ENCODE measurements at places on chromosomes 3 and 15. TPM values are rescaled to one million over a fixed set of nuclear protein-coding genes. Genes with fewer than 3 reads are reported as not detected.

The ATOSA gene
- total RNA-seq, result 11.4 TPM

The DPPA2 gene
- not detected for total RNA-seq

The POPDC2 gene
- total RNA-seq, result not detected

The SV2B gene
- not detected for total RNA-seq

GRCh38 chr3:77618686-77619085 lies 578.8 kb downstream of the ROBO2 start:
- DNase-seq, result no peak

- no peak for DNase-seq
Measured at GRCh38 chr3:57234613-57235575, 7.4 kb downstream of the APPL1 start.

DNA sequence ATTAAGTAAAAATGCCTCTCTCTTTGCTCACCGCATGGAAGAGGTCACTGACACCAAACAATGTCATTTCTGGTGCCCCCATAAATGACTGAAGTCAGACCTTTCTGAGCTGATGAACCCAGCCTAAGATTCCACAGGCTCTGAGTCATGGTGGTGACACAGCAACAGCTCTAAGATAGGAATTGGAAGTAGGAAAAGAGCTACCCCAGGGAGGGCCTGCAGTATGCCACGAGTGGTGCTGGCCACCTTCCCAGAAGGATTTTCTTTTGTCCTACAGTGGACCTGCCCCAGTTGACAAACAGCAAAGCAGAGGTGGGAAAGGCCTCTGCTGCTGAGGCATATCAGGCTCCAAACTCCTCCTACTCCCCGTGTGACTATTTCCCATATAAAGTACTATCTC lies 208.1 kb downstream of the MINAR1 start:
- DNase-seq, result peak; percentile 94

GRCh38 chr3:190337301-190337700 lies 15.1 kb upstream of the CLDN1 start:
- DNase-seq, result no peak

GRCh38 chr3:38204599-38205471 lies 39.5 kb downstream of the OXSR1 start:
- DNase-seq, result no peak

GRCh38 chr3:31748281-31748932 lies 215.7 kb downstream of the STT3B start:
- DNase-seq, result no peak

- no peak for DNase-seq
Measured at GRCh38 chr3:162738784-162739183, 1242.2 kb downstream of the OTOL1 start.

- DNase-seq, result no peak
Measured at GRCh38 chr3:194756460-194756779, 70.7 kb downstream of the FAM43A start.

DNA sequence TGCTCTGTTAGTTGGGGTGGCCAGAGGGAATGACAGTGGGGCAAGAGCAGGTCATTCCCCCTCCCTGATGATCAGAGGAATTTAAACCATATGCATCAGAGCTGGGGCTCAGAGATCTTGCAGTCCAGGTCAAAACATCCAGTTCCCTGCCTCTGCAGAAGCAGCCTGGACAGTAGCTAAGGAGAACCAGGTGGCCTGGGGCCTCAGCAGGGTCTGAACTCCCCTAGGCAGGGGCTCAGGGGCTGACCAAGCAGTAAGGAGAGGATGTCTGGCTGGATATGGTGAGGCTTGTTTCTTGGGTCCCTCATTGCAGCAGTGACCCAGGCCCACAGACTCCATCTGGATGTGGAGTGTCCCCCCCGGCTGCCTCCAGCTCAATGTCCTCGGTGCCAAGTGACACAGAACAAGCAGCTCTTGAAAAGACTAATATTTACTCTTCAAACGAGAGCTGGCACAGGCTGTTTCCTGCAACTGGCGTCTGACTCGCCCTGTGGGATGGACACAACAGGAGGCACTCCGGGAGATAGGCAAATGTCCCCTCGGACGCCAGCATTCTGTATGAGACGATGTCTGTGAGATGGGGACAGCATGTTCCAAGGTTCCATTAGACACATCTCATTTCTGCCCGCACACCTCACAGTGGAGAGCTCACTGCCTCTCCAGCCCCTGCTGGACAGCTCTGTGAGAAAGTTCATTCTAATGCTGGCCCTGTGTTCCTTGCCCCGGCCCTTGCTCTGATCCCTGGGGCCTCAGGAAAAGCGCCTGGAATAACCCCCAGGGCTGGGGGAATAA lies 37.1 kb downstream of the SEC22C start:
- peak; percentile 24 for DNase-seq

GRCh38 chr3:177452831-177453450 lies 255.7 kb upstream of the TBL1XR1 start:
- no peak for DNase-seq

DNA sequence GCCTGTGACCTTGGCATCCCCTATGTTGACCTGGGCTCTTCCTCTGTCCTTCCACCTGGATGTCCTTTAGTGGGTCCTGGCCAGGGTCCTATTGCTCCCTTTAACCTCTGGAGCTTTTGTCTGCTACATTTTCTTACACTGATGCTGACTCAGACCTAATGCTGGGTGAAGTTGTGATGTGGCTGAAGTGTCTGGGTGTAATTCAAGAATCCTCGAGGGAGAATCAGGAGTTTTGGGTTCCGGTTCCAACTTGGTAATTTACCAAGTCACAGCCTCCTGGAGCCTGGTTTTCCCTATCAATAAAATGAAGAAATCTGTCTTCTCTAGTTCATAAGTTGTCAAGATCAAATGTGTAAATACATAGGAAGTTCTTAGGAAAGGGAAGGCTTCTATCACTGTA lies 25.6 kb downstream of the CEP19 start:
- DNase-seq, result no peak

GRCh38 chr3:129558772-129559564 lies 16.0 kb downstream of the H1-8 start:
- peak; percentile 97 for DNase-seq

DNA sequence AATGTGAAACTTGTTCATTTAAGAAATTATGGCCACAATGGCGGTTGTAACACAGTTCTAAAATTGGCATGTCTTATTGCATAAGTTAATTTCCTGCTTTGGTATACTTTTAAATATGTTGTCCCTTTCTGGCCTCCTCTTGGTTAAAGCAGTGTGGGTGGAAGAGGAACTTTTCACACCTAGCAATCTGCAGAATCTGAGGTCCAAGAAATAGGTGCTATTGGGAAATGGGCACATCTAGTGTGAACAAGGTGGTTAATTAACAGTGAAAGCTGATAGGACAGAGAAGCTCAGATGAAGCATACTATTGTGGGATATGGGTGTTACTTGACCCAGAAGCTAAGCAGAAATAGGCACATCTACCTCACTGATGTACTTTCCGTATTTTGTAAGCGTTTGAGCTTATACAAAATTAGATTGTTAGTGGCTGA lies 10.6 kb downstream of the CMC1 start:
- DNase-seq, result no peak

- DNase-seq, result no peak
Measured at GRCh38 chr3:151316267-151316991, at the start of gene GPR87. TSS of gene GPR87 (minus strand) at chr3:151316820. CDS start at chr3:151300100, 16,720 bp downstream.

DNA sequence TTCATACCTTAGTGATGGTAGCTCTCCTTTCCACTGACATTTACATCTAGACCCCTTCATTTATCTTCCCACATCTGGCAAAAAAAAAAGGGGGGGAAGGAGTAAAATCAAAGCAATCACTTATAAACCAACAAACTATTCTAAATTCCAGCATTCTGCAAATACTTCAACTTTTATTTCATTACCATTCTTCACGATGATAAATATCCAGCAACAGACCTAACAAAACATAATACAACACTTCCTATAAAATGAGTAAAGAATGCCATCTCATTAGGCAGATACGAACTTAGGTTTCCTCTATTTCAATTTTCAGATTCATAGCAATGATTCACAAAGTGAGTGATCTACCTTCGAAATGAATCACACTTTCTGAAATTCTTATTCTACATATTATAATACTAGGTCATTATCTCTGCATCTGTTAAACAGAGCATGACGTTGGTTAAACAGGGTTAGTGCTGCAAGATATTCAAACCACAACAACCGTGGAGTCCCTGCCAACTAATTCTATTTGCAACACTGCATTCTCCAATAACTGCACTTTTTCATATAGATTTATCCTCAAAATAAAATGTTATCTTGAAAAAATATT lies at the start of gene LRRFIP2:
TSS of gene LRRFIP2 (minus strand) at position 51 of the 595 bp plus-strand sequence. CDS start 25,599 bp downstream, outside the sequence.
- DNase-seq, result peak; percentile 62

- no peak for DNase-seq
Measured at GRCh38 chr3:124648551-124648950, 81.7 kb upstream of the UMPS start.

DNA sequence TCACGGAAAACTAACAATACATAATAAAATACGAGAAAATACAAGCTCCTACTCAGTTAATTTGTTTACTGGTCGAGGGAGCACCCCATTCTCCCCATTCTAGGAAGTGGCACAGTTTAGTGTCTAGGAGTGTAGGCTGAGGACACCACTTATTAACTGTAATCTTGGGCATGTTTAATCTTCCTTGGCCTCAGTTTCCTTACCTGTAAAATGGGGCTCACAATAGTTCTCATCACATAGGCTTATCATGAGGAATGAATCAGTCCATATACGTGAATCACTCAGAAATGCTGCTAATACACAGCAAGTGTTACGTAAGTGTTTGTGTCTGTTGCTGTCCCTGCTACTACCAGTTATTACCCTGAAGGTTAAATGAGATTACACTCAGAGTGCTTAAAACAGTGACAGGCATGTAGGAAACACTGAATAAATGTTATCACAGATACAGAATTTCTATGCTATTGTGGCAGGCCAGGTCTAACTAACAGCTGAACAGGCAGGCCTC lies 210.2 kb downstream of the OSBPL10 start:
- DNase-seq, result no peak

GRCh38 chr15:30941520-30941919 lies 37.8 kb downstream of the FAN1 start:
- DNase-seq, result no peak

DNA sequence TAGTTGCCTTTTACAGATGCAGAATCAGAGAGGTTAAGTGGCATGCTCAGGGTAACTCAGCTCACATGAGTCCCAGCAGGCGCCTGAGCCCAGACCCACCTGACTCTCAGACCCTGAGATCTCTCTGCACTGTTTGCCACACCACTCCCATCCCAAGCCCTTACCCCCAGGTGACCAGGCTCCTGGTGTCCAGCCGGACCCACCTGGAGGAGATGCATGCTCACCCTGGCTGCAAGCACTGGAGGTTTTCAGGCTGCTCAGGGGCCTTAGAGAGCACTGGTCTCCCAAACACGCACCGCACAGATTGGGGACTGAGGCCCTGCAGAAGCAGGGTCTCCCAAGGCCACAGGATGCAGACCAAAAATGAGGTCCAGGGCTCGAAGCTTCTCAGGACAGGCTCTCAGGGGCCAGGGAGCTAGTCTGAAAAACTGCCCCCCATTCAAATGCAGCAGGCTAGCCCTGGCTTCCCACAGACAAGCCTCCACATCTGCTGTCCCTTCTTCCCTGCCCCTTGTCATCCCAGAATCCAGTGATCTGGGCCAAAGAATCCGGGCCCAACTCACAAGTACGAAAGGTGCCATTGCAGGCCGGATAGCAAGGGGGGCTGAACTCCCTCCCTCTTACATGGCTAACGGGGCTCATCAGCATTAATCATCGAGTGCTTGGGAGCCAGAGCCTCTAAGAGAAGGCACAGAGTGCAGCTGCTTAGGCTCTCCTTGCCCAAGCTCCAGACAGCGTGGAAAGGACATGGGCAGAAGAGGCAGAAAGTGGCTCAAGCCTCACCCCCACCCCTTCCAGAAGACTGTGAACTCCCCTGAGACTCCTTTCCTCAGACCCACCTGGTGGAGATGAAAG lies 90.2 kb upstream of the PRR20G start:
- no peak for DNase-seq

DNA sequence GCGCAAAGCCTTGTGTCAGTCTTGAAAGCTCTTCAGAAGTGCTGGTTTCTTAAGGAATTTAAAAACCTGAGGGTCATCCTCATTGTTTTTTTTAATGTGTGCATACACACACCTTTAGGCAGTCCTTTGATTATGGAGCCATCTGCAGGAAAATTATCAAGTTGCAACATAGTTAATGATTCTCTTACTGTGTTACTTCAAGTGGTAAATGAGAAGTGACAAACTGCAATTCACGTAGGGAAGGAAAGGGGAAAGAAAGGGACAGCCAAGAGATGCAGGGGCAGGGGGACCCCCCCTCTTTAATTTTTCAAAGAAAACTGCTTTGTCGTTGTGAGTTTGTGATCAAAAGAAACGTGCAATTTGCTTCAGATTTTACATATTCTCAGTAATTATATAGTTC lies 162.4 kb upstream of the CGNL1 start:
- DNase-seq, result peak; percentile 64
